ENCODE measurements at places on chromosomes 1 and 21.

GRCh38 chr1:201740670-201741111, 88.3 kb upstream of the IPO9 start:
- DNase-seq = no peak

DNA sequence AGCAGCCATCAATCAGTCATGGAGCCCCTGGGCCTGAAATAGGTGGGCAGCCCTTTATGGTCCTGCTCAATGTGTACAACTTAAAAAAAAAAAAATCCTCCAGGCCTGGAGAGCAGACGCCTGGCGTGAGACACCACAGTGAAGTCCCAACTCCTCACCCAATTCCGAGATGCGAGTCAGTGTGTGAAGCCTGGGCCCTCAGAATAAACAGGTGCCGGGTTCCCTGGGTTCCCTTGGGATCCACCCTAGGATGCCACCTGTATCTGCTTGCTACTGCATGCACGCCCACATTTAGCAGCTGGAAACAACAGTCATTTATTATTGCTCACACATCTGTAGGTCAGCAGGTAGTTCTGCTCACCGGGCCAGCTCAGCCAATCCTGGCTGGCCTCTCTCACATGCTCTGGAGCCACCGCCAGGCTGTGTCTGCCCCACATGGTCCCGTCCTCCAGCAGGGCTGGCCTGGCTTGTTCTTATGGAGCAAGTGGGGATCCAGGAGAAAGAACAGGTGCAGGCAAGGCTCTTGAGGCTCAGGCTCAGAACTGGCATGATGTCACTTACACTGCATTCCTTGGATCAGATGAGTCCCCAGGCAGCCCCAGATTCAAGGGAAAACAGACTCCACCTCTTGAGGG, 172.7 kb downstream of the NPHP4 start:
- DNase-seq = no peak

- no peak for DNase-seq
Measured at GRCh38 chr1:244102468-244102867, 51.4 kb downstream of the ZBTB18 start.

DNA sequence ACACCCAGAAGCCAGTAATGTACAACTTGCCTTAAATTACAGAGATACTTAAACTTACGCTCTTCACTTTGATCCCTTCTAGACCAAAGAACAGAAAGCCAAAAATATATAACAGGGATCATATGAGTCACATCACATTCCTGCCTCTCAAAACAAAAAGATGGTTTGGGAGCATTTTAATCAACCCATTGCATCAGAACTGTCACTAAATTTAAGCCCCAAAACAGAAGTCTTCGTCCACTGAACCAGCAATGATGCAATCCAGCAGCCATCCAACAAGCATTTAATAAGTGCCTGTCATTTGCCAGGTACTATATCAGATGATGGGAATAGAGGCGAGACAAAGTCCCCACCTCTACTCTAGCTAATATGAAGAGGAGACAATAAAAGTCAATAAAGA, 42.7 kb upstream of the GLIS1 start:
- no peak for DNase-seq

- no peak for DNase-seq
Measured at GRCh38 chr1:150295476-150295875, 1.8 kb downstream of the MRPS21 start.

Data from HuH-7.5 (cell line).